ENCODE measurements at places on chromosomes 4 and X.
A peak's percentile ranks its signal among the peaks of the same experiment; 100 is the strongest.

DNA sequence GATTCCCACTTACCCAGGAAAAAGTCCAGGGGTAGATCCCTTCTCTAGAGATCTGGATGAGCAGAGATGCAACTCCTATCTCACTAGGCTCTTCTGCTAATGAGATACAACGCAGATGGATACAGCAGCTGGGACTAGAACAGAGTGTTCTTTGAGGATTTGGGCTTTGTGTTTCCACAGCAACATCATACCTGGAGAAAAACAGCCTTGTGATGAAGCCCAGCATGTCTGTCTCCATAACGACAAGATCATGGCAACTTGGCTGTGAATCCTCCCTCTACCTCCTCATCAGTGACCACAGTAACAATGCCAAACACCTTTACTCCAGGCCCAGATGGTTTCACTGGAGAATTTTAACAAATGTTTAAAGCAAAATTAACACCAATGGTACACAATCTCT is 80.1 kb downstream of the RCHY1 start:
- no peak for DNase-seq

DNA sequence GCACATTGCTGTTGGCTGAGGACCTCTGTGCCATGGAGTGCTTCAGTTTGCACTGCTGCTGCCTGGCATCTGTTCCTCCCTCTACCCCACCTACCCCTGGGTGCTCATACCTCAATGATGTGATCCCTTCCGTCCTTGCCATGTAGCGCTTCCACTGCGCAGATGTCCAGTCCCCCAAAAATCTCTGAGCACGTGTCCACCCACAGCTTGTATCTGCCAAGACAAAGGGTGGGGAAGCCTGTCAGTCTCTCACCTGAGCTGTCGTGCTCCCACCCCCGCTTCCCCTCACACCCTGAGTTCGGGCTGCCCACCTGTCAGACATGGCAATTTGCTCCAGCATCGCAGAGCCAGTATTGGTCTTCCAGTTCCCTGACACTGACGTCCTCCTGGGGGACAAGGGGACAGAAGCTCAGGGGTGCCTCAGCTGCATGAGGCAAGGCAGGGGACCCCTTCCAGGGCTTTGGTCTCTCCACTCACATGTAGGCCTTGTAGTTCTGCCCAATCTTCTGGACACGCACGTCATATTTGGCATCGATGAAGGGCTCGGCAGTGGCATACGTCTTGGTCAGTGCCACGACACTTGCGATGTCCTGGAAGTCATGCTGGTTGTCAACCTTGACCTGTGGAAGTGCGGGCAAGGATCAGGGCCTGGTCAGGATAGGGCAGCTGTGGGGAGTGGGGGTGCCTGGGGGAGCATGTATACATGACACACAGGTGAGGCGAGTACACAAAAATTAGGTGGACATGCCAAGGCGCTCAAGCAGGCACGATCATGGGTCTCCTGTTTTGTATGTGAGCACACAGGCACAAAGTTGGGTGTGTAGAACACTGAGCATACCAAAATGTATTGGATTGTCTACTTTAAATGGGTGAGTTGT is 6.0 kb upstream of the TIMP1 start:
- DNase-seq: no peak

DNA sequence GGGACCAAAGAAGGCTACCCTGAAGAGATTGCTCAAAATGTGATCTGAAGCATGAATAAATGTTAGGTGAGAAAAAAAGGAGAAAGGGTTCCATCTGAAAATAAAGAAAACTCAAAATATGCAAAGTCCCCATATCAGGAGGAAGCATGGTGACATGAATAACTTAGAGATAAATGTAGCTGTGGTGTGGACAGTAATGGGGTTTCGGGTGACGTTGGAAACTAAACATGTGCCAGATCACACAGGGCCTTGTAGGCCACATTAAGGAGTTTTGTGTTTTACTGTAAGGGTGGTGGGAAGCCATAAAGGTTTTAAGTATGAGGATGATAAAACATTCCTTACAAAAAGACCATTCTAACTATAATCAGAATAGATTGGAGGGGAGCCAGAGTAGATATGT is 40.3 kb upstream of the ACSL4 start:
- DNase-seq: no peak

GRCh38 chrX:134459683-134460004 is 321 bp upstream of the HPRT1 start:
- peak; percentile 43 for DNase-seq

GRCh38 chr4:29541757-29542156 is 1178.4 kb upstream of the PCDH7 start:
- DNase-seq: no peak

GRCh38 chr4:149095001-149095400 is 652.8 kb upstream of the NR3C2 start:
- DNase-seq: no peak

- no peak for DNase-seq
These were observed 215.4 kb downstream of the KDR start for GRCh38 chr4:54909961-54910360.

DNA sequence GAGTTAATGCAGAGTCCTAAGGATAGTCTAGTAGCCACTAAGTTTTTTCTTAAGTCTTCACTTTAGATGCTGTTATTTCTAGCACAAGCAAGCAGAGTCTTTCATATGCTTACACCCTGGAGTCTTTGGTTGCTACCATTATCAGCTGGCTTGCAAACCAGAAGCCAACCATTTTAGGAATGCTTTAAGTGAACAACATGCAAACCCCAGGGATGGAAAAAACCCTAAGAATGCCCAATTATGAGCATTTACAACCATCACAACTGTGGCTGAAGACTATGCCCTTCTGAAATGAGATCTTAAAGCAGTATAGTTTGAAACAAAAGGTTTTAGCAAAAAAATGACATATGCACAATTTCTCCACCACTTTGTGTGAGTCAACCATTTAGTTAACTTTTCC is 6.6 kb downstream of the MID1IP1 start:
- no peak for DNase-seq

- DNase-seq: no peak
These were observed 21.9 kb downstream of the ERCC6L start for GRCh38 chrX:72216973-72217372.

- no peak for DNase-seq
These were observed 572.0 kb downstream of the INPP4B start for GRCh38 chr4:142274137-142274536.

All from SK-N-DZ (cell line).